ENCODE measurements at places on chromosomes 2 and 18. TPM values are rescaled to one million over a fixed set of nuclear protein-coding genes. Genes with fewer than 3 reads are reported as not detected.

DNA sequence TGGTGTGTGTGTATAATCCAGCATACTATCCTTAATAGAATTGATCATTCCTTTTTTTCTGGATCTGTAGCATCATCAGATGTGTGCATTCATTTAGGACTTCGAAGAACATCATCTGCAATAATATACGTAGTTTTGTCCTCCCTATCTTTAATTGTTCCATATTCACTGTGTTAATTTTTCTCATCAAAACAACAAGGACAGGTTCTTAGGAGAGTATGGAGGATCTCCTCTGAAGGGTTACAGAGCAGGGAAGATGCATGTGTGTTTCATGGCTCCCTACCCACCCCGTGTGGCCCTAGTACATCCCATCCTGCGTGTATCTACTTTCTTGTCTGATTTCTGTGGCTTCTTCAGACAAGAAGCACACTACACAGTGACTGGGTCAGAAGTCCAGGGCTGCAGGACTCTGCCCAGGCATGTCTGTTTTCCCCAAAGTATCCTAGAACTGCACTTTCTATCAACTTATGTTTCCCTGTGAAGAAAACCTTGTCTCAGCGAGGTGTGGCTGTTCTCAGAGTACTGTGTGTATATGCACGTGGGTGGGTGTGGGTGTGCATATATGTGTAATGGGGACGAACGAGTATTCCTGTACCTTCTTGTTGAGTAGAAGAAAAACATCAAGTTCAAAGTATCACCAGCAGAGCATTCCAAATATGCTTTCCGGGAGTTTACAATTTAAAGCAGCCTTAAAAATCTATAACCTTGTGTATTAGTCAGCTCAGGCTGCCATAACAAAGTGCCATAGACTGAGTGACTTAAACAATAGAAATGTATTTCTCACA is 220.4 kb upstream of the FOSL2 start:
- DNase-seq, result no peak

DNA sequence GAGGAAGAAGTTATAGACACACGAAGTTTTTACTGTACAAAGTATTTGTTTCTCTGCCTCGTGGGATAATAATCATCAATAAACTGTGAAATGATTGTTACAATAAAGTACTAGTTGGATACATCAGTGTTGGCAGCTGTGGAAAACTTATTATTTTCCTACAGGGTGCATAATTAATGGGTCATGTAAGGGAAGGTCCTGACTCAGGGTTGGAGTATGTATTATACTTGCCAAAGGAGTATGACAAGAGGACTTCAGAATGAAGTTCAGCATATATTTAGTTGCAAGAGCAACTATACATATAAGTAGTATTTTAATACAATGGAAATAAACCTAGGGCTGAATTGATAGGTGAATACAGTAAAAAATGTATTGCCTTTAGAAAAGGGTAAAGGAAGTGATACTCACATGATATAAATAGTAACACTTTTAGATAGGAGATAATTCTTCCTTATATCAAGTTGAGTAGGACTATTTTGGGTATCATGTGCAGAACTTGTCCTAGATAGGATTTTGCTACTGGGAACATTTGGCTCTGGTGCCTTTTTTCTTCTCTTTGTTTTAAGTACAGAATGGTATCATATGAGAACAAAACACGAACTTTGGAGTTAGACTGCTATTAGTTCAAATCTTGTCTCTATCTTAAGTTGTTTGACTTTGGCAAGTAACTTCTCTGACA is 79.1 kb downstream of the PLCL1 start:
- DNase-seq, result no peak

- no peak for DNase-seq
Measured at GRCh38 chr2:71191570-71191943, 35.3 kb downstream of the PAIP2B start.

DNA sequence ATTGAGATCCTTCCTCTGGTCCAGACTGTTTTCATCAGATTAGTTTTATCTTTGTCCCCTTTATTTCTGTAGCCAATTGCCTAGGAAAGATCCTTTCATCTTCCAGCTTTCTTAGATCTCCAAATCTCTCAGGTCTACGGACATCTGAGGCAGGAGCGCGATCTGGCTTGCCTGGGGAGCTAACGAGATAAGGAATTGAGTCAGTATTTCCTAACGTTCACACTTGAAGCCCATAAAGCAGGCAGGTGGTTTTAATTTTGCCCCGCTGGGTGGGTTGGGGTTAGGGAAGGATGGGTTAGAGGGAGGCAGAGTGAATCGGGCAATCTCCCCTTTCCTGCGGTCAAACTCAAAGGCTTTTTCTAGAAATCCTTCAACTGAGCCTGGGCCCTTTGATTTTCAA is 727 bp upstream of the TTLL4 start:
- no peak for DNase-seq

DNA sequence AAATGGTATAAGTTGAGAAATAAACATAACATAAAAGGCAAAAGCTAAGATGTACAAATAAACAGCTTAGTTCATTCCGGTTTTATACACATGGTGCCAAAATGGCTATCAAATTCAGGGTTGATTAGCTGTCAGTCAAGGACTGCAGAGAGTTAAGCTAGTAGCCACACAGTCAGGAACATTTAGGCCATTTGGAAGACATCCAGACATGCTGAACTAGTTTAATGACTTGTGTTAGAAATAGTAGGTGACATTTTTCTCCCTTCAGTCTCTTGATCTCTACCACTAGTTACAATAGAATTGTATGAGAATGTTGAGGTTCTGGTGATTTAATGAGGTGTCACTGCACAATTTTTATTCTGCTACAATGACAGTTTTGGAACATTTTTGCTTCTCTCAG is 394.4 kb upstream of the SPHKAP start:
- DNase-seq, result no peak

DNA sequence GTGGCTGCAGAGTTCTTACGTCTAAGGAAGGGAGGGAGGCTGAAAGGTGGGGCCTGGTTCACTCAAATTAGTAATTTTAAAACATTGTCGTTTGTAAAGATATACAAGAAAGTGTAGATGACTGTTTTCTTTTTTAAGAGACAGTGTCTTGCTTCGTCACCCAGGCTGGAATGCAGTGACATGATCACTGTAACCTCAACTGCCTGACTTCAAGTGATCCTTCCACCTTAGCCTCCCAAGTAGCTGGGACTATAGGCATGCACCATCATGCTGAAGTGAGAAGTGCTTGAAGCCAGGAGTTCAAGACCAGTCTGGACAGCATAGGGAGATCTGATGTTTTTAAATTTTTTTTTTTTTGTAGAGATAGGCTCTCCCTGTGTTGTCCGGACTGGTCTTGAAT is 52.9 kb downstream of the HNRNPLL start:
- no peak for DNase-seq

DNA sequence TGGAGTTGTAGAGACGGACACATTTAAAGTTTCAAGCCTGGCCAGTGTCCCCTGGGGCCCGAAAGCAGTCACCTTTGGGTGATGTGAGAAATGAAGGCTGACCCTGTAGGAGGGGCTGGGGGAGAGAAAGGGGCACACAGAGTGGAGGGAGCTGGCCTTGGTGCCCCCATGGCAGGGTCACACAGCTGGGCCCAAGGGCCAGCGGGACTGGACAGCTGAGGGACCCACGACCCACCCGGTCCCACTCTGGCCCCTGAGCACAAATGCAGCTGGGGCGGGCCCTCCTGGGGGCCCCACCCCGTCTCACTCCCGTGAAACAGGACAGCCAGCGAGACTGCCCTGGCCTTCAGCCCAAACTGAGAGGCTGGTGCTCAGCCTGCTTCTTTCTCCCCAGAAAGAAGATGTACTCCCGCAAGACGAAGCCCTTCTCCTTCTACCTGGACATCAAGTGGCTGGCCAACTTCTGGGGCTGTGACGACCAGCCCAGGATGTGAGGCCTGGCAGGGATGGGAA is 6.1 kb downstream of the AGXT start:
- DNase-seq, result no peak

GRCh38 chr2:168357797-168358472 is 98.1 kb upstream of the CERS6 start:
- DNase-seq, result no peak

- DNase-seq, result peak; percentile 81
Measured at GRCh38 chr2:11582862-11583752, 49.3 kb downstream of the GREB1 start.

DNA sequence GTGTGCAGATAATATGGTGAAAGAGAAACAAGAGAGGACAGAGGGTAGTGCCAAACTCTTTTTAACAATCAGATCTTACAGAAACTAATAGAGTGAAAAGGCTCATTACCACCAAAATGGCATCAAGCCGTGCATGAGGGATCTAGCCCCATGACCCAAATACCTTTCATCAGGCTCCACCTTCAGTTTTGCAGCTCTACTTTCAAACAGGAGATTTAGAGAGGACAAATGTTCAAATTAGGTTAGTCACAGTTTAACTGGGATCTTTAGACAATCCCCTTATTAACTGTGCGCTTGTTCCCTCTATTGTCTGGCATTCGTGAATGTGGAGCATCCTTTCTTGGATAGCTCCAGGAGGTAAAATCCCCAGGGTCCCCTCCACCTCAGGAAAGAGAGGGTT is 1209.3 kb upstream of the CHAC2 start:
- no peak for DNase-seq

GRCh38 chr2:30230497-30231211 is 680 bp upstream of the LBH start:
- peak; percentile 62 for DNase-seq

DNA sequence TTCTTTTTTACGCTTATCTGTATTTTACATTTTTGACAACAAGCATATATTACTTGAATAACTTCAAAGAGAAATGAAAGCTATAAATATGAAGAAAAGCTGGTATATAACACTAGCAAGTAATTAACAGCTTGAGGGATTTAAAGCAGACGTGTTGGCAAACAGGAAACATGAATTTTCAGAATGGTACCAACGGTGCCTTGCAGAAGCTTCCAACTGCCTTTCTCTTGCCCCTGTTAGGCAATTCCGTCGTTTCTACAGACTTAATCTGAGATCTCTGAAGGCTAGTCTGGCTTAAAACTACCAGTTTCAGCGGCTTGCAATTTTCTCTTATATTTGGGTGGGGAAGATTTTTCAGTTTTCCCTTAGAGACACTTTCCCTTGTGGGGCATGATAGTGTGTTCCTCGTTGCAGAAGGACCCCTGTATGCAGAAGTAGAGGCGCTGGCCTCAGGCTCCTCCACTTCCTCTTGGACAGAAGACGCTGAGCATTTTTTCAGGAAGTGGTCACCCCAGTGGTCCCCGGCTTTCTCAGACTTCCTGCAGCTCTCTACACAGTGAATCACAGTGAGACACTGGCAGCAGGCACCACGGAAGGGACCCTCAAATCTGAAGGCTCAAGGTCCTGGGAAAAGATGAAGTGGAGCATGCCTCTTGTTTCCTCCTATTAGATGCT is 56.2 kb upstream of the SLC16A14 start:
- no peak for DNase-seq

DNA sequence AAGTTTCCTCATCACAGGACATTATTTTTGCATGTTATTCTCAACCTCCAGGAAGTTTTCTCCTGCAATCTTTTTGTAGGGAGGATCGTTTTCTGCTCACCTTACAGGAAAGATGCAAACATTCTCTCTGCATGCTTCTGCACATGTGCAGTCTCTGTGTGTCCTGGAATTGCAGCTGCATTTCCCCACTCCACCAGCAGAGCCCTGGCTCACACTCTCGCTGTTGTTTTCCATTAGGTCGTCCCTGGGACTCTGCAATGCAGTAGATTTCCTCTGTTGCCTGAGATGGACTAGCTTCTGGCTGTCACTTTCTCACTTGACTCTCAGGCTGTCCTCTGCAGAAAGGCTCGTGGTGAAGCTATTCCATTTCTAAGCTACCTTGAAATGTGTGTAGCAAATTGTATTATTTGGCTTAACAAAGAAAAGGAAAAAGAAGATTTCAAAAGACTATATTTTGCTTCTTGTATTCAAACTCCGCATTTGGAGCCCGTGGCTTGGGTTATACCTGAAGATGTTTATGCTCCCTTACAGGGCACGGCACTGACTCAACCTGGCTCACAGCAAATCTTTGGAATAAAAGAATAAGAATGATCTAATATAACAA is 346.7 kb downstream of the RAD51AP2 start:
- DNase-seq, result no peak

- no peak for DNase-seq
Measured at GRCh38 chr2:95306336-95306895, 9.3 kb downstream of the KCNIP3 start.

- no peak for DNase-seq
Measured at GRCh38 chr18:79888016-79888415, 63.4 kb downstream of the SLC66A2 start.

GRCh38 chr2:11279398-11279797 is 65.0 kb downstream of the ROCK2 start:
- no peak for DNase-seq

- DNase-seq, result no peak
Measured at GRCh38 chr2:199019898-199020507, 437.7 kb downstream of the SATB2 start.

DNA sequence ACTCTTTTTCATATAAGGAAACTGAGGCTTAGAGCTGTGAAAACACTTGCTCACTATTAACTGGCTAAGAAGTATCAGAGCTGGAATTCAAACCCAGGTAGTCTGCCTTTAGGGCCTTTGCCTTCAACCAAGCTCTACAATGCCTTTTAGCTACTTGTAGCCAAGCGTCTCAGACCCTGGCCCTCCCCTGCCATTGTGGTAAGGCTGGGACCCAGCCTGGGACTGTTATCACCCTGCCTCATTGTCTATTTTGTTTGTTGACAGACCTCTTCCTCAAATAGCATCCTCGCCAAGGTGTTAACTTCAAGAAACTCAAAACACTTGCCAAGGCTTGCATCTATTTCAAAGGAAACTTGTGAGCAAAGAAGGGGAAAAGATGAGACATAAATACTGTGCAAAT is 76.7 kb upstream of the CD28 start:
- no peak for DNase-seq

- no peak for DNase-seq
Measured at GRCh38 chr2:55992455-55992854, 68.9 kb upstream of the EFEMP1 start.

- DNase-seq, result no peak
Measured at GRCh38 chr2:12967804-12968203, 251.1 kb downstream of the TRIB2 start.

GRCh38 chr2:171598713-171599319 is 76.5 kb downstream of the CYBRD1 start:
- no peak for DNase-seq

- no peak for DNase-seq
Measured at GRCh38 chr2:74162951-74163350, 15.2 kb upstream of the BOLA3 start.

BUB1 gene
- 0.27 TPM for total RNA-seq

TUBA3D gene
- total RNA-seq, result not detected

UGT1A10 gene
- total RNA-seq, result not detected

RAD51AP2 gene
- total RNA-seq, result not detected

ITGB6 gene
- total RNA-seq, result not detected

OTOS gene
- total RNA-seq, result not detected

HAAO gene
- total RNA-seq, result 14.3 TPM

DIPK1C gene
- total RNA-seq, result 1.4 TPM

GPR45 gene
- not detected for total RNA-seq

All from sciatic nerve (tissue), 2 donors.